Activated naive CD8-positive, alpha-beta T cell treated with anti-CD3 and anti-CD28 coated beads, Interleukin-2, amount 10 ng/mL, durations not matched to agents 7 days and 5 days (primary cell): ENCODE measurements at places on chromosomes 5 and 9.

- DNase-seq, result no peak
These were observed 44.5 kb upstream of the SUSD3 start for GRCh38 chr9:93013856-93014582.

DNA sequence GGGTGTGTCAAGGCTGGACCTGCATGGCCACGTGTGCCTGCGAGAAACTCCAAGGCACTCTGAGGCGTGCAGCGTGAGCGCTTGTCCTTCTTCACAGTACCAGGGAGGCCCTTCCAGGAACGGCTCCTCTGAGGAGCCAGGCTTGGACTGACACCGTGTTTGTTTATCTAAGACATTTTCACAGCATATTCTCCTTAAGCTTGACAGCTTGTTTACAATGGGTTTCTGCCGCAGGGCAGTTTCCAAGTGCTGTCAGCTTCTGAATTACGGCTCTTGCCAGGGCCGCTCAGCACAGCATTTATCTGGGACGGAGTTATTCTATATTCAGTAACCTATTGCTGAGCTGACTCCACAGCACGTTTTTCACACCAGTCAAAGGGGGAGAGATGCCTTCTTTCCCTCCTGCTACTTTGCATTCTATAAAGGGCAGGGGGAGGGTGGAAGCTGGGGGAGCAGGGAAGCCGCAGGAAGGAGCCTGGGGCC, 98.4 kb downstream of the LMNB1 start:
- DNase-seq, result no peak

DNA sequence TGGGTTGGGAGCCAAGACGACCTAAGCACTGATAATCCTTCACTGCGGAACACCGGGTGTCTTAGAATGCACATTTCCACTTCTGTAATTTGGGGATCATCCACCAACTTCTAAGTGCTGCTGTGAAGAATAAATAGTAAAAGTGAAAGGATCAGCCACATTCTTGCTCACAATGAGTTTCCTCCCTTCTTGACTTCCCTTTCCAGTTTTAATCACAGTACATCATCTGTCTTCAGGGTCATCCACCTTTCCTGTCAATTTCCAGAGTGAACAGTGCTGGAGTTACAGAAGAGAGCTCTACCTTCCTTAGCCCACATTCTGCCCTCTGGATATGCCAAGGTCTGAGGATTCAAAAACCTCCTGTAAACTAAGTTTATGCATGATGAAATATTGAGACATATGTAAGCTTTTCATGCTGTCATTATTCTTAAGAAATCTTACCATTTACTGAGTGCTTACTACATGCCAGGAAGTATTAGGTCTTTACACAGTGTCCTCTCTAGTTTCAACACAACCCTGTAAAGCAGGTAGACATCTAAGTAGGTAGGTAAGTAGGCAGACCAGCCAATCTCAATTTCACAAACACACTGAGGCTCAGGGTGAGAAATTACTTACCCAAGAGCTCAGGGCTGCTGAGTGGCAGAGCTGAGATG, 105.2 kb downstream of the CDK5RAP2 start:
- DNase-seq, result no peak

DNA sequence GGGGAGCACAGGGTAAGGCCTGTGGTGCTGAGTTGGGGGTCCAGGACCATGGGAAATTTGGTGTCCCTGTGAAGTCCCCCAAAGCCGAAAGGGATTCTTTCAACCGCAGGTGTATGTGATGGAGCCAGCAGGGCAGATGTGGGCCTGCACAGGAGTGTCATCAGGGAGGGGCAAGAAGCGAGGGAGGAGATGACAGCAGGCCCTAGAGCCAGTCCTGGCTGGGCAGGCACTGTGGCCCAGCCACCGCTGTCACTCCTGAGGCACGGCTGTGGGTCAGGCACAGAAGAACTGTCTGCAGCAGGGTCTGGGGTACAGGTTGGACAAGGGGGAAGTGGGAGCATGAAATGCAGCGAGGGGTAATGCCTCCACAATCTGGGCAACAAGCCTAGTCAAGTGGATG, 4.8 kb downstream of the HK3 start:
- no peak for DNase-seq

DNA sequence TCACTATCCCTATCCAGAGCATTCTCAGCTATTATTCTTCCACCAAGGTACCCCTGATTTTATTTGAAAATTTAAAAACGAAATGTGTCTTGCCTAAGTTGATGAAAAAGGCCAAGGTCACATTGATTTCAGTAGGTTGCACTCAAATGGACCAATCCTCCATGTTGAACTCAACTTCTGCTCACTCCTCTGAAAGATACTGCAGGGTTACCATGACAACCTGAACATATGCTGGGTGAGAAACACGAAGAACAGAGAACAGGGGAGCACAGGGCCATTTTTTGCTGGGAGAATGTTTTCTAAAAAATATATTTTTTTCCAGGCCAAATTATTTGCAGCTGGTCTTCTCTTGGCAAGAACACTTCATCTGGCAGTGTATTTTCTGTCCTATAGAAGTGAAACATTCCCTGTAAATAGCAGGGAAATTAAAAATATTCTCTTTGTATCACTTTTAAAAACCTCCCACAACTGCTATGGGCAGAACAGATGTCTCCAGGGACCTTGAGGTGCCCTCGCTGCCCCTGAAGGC, 215.9 kb downstream of the NXNL2 start:
- no peak for DNase-seq
